ENCODE measurements at places on chromosomes 16 and 17.

DNA sequence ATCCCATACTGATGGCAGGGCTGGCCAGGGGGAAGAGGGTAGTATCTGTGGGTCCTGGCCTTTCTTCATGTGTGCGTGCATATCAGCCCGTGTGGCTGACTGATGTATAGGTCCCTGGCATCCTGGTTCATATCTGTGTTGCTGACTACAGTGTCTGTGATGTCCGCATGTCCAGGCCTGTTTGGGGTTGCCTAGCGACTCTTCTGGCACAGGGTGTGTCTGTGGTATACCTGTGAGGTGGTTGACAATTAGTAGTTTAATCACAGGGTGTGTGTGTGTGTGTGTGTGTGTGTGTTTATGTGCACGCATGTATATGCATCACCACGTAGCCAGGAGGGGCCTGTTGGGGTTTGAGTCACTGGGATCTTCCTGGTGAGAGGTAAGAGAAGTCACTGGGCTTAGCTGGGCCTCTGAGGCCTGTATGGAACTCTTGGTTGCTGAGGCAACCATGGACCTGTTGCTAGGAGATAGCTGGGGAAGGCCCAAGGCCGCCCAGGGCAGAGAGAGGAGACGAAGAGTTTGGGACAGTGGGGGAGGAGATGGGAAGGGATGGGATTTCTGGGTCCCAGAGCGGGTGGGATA, 603 bp upstream of the TMEM95 start:
- no peak for DNase-seq

DNA sequence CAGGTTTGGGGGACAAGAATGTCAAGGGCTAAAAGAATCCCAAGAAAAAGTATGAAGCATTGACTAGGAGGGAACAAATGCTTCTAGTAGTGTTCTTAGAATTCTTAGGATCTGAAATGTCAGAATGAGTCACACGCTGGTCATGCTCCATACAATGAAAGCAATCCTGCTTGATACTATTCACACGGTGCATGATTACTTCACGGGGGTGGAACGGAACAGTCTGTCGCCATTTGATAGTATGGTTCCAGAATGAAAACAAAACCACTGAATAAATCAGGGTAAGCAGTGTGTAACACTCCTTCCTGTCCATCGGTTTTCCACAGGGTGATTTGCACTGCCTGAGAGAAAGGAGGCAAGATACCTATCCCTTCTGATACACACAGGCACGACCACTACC, 22.9 kb upstream of the YWHAE start:
- DNase-seq, result no peak

- DNase-seq, result no peak
Measured at GRCh38 chr17:72945473-72945872, 147.0 kb downstream of the SLC39A11 start.

DNA sequence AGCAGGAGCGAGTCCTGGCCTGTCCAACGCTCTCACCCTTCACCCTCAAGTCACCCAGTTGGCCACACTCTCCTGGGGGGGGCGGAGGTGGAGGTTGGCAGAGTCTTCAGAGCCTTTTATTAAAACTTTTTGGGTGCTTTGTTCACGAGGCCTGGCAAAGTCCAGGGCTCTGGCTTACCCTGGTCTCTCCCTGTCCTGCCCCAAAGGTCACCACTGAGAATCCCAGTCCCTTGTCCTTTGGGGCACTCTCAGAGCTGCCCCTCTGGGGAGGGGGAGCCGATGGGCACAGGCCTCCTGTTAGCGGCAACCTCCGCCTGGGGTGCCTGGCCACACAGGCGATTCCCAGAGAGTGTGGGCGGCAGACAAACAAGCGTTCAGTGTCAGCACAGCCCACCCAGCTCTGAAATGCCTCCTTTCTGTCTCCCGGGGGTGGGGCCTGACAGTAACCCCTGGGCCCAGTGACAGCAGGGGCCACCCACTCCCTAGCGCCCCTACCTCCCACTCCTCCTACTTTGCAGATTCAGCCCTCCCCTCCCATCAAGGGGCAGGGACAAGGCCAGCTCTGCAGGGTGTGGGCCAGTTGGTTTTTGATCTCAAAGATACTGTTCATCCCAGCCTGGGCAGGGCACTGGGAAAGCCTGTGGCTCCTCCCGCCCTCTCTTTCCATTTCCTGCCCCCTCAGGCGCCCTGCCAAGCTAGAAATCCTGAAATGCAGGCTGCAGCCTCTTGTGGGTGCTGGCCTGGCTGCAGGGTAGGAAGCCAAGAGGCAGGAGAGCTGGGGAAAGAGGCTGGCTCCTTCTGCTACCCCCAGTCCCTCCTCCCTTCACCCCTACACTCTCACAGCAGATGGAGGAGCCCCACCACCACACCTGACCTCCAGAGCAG, 36.6 kb upstream of the EMP2 start:
- no peak for DNase-seq

DNA sequence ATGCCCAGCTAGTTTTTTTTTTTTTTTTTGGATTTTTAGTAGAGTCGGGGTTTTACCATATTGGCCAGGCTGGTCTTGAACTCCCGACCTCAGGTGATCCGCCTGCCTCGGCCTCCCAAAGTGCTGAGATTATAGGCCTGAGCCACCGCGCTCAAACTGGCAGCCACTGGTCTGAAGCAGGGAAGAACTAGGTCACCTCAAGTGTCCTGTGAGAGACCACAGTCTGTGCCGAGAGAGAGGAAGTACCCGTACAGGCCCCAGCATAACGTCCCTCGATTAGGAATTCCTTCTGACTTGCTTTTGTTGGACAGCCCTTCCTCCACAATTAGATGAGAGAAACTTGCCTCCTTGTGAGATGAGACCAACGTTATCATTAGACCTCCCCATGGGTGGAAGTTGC, 13.7 kb upstream of the CD300E start:
- no peak for DNase-seq

DNA sequence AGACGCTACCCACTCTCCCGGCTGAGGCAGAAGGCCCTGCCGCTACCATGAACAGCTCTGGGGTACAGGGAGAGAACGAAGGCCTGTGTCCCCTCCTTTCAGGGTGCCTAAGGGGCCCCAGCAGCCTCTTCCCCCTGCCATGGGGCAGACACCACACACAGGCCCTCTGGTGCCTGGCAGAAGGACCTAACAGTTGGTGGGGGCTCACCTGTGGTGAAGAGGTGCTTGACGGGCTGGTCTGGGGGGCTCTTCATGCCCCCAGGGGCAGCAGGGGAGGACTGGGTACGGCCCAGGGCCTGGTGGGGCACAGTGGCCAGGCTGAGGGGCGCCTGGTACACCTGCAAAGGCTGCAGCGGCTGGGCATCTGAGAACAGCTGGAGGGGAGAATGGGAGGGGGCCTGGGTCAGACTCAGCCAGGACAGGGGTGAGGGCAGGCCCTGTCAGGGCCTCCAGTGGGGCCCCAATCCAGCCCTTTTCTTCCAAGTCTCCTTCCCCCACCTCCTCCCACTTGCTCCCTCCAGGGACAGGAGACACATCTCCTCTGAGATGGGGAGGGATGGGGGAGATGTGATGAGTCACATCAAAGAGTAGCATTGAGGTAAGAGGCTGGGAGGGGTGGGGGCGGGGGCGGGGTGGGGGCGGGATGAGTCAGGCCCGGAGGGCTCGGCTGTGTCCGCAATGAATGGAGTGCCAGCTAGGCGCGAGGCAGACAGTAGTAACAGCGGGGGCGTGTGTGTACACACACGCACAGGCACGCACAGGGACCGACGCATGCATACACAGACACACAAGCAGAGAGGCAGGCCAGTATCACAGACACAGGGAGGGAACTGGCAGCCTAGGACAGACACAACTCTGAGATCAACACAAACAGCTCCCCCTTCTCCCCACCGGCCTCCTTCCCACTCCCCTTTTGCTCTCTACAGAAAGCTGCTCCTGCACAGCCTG, 16.1 kb downstream of the G6PC3 start:
- peak; percentile 41 for DNase-seq

DNA sequence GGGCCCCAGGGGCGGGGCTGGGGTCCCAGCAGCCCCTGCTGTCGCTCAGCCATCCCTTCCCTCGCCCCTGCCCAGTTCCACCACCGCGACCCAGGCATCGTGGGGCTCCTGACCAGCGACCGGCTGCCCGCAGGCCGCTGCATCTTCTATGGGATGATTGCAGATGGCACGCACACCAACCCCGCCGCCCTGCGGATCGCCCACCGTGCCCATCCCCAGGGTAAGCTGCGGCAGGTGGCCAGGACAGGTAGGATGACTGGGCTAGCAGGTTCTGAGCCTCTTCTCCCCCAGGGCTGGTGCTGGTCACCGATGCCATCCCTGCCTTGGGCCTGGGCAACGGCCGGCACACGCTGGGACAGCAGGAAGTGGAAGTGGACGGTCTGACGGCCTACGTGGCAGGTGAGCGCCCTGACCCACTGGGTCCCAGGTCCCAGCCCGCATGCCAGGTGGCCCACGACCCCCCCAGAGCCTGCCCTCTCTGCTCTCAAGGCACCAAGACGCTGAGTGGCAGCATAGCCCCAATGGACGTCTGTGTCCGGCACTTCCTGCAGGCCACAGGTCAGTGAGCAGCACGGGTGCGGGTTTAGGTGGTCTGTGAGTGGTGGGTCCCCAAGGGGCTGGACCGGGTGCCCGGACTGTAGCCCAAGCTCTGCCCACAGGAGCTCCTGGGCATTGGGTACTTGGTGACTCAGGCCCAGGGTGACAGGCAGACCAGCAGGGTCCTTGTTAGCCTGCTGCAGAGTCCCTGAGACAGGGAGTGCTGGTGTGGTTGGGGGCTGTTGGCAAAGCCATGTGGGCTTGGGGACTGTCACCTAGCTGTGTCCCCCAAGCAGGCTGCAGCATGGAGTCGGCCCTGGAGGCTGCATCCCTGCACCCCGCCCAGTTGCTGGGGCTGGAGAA, 2.8 kb downstream of the CEMP1 start:
- no peak for DNase-seq

DNA sequence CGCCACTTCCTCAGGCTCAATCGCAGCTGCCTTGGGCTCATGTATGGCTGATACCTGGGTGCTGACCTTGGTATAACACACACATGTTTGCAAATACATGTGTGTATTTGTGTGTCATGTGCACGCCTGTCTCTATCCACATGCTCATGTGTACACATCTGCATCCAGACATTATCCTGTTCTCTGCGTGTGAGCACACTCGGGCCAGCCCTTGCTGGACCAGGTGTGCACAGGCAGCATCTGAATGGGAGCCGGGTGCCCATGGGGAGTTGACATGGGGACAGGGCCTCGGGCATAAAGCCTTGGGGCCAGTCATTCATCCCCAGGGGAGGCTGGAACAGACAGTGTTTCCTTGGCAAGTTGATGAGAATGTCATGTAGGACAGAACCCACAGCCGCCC, 29.1 kb upstream of the CRHR1 start:
- no peak for DNase-seq

GRCh38 chr16:16036359-16036792, 87.0 kb downstream of the ABCC1 start:
- DNase-seq, result no peak

DNA sequence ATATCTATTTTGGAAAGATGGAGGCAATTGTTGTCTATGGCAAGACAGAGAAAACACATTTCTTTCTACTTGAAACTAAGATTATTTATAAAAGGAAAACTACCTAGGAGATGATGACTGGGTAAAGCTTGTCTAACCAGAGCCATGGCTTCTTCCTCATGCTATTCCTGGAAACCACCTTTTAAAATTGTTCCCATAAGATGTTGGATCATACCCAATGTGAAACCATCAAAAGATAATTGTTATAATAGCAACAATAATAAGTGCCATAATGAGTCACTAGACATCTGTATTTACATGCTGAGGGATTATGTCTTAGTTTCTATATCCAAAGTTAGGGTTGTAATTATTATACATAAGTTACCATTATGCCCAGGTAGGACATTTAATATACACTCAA, 428.4 kb downstream of the KCNJ2 start:
- DNase-seq, result no peak
